ENCODE measurements at places on chromosomes 3 and 15. TPM values are rescaled to one million over a fixed set of nuclear protein-coding genes. Genes with fewer than 3 reads are reported as not detected.
A peak's percentile ranks its signal among the peaks of the same experiment; 100 is the strongest.

GRCh38 chr3:33057320-33058298 is 39.3 kb downstream of the GLB1 start:
- no peak for DNase-seq

- DNase-seq: no peak
Observed at GRCh38 chr15:39115379-39116057, 465.4 kb upstream of the THBS1 start.

DNA sequence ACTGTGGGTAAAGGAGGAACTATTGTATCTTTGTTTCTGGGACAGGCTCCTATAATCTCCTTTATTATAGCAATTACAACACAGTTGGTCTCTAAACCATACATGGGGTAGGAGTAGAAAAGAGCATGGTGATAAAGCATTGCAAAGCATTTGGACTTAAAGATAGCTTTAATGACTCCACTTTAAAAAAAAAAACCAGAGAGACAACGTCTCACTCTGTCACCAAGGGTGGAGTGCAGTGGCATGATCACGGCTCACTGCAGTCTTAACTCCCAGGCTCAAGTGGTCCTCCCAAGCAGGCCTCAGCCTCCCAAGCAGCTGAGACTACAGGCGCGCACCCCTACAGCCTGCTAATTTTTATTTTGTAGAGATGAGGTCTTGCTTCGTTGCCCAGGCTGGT is 68.2 kb downstream of the DENND4A start:
- no peak for DNase-seq

GRCh38 chr15:69838338-69838737 is 259.4 kb downstream of the TLE3 start:
- DNase-seq: no peak

EIF2B5 gene
- polyA plus RNA-seq: 58.2 TPM

GRCh38 chr3:172752651-172753050 is 2.1 kb downstream of the ECT2 start:
- DNase-seq: no peak

C3orf22 gene
- not detected for polyA plus RNA-seq

DNA sequence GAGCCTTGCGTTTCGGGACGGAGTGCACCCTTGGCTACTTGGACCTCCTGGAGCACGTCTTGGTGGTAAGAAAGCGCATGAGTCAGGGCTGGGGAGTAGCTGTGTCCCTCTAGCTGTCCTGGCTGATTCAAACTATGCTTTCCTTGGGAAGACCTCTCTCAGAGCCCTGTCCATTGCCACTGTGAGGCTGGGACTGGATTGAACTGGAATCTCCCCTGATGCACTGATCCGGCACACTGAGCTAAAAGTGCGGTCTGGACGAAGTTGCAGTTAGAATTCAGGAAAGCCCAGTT is 232.6 kb upstream of the TPM1 start:
- no peak for DNase-seq

- DNase-seq: peak; percentile 48
Observed at GRCh38 chr3:50161320-50161719, 6.2 kb downstream of the SEMA3F start.

DNA sequence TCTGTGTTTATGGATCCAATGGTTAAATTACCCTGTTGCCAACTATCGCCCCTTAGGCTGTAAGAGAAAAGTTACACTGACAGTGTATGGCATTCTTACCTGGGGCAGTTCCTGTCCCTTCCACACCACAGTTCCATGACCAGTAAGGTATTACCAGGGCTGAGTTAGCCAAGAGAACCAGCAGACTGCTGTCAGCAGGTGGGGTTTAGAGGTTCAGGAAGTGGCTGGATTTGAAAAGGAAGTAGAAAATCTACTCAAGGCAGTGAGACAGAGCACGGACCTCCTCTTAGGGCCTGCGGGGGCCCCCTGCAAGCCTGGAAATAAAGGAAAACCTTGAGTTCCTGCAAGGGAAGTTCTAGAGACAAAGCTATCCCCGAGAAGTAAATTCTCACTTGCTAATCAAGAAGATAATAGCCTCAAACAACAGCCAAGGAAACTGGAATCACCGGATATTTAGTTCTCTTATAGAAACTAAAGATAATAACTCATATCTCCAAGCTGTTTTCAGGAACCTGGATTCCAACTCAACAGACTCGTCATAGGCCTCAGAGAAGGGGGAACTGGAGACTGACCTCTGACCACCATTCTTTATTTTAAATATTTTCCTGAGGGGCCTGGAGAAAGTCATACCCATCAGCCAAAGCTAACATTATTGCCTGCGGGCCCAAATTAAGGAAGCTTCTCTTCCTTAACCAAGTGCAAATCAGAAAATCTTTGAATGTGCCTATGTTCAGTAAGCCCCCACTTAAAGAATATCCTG is 161.7 kb downstream of the ANXA2 start:
- DNase-seq: no peak

GRCh38 chr3:161423911-161424522 is 52.7 kb upstream of the SPTSSB start:
- no peak for DNase-seq

- no peak for DNase-seq
Observed at GRCh38 chr3:4515916-4516579, 22.9 kb downstream of the ITPR1 start.

DNA sequence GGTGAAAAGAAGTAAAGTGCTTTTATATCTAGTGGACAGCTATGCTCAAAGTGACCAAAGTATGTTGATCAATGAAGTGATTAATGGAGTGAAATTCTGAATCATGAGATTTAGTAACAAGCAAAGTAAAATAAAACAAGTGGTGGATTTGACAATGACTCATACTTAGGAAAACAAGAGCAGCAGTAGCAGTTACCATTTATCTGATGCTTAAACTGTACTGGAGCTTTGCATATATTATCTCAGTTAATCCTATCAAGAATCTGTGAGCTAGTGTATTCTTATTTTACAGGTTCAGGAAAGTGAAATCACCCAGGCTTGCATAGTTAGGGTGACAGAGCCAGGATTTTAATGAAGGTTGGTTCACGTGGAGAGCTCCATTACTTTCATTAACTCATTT is 50.6 kb upstream of the SPATA16 start:
- no peak for DNase-seq

IQCB1 gene
- polyA plus RNA-seq: 5.1 TPM

DNA sequence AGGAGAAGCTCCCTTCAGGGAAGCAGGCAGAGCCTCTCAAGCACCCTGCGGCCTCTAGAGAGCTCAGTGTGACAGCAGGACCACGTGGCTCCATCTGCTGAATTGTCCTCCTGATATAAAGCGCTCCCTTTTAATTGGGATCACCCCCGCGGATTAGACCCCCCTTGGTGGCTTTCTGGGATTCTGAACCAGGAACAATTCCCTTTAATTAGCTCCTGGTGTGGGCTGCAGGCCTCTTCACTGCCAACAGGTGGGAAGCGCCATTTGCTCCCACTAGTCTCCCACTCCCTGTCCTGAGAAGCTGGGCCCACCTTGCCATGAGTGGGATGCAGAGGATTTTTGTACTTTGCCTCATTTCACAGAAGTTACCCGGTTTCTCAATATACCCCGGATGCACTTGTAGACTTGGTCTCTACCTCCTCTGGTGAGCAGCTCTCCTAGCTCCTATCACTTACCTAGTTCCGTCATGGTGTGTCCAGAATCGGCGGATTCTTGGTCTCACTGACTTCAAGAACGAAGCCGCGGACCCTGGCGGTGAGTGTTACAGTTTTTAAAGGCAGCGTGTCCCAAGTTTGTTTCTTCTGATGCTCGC is 592 bp downstream of the PGPEP1L start:
- DNase-seq: no peak

DNA sequence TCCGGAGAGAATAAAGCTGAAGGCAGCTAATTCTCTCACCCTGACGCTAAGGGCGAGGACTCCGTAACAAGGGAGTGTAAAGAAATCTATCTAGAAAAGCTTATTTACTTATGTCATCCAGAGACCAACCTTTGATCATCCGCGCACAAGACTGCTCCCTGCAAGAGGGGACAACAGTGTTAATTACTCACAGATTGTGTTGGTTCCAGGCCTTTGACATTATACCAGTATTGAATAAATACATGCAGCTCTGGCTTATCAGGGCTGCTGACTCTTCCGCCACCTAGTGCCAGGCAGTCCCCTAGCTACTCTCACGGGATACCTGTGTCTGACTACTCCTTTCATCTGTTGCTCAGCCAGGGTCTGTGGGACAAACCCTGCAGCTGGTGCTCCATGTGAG is 211.7 kb downstream of the DTWD1 start:
- no peak for DNase-seq

DNA sequence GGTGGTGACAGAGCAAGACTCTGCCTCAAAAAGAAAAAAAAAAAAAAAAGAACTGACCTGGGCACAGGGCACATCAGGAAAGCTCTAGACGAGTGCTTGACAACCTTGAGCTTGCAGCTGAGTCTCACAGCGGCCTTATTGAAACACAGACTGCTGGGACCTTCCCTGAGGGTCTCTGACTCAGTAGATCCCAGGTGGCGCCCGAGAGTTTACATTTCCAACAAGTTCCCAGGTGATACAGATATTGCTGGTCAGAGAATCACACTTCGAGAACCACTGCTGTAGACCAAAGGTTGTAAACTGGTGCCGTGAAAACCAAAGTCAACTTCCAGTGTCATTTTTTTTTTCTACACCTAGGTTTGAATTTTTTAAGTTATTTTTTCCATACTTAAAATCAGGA is 573.2 kb upstream of the MDFIC2 start:
- DNase-seq: no peak

DNA sequence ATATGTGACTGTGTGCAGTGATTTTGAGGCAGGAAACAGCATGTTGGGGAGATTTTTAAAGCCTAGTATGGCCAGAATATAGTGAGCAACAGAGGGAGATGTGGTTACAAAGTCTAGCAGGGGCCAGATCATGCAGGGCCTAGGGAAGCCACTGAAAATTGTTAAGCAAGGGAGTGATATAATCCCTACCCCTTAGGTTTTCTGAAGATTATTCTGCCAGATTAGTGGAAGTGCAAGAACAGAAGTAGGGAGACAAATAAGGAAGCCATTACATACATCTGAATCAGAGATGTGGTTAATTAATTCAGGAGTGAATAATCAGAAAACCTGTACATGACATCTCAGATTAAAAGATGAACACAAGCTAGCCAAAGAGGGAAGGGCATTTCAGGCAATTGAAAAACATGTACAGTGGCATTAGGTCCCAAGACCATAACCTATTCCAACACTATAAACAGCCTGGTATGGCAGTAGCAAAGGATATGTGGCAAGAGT is 54.8 kb downstream of the MSL2 start:
- no peak for DNase-seq

DNA sequence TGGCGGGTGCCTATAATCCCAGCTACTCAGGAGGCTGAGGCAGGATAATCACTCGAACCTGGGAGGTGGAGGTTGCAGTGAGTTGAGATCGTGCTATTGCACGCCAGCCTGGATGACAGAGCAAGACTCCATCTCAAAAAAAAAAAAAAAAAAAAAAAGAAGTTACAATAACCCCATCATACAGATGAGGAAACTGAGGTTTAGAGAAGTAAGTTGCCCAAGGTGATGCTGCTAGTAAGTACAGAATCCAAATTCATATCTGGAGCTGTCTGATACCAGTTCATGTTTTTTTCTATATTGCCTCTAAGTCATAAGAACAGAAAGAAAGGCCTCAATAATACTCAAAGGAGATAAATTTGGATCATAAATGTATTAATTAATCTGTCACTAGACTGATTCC is 40.6 kb downstream of the MCF2L2 start:
- DNase-seq: no peak

DNA sequence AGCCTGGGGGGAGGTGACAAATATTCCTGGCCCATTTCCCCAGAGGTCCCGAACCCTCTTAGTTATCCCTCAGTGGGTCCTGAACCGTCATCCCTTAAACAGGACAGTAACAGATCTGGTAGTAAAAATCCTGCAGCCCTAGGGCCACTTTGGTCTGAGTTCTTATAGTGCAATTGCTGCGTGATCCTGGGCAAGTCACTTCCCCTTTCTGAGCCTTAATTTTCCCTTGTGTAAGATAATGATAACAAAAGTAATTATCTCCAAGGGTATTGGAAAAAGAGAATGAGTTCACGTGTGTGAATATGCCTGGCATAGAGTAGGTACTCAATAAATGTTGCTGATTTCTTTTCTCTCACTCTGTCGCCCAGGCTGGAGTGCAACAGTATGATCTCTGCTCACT is 2.9 kb upstream of the JAGN1 start:
- DNase-seq: no peak

DNA sequence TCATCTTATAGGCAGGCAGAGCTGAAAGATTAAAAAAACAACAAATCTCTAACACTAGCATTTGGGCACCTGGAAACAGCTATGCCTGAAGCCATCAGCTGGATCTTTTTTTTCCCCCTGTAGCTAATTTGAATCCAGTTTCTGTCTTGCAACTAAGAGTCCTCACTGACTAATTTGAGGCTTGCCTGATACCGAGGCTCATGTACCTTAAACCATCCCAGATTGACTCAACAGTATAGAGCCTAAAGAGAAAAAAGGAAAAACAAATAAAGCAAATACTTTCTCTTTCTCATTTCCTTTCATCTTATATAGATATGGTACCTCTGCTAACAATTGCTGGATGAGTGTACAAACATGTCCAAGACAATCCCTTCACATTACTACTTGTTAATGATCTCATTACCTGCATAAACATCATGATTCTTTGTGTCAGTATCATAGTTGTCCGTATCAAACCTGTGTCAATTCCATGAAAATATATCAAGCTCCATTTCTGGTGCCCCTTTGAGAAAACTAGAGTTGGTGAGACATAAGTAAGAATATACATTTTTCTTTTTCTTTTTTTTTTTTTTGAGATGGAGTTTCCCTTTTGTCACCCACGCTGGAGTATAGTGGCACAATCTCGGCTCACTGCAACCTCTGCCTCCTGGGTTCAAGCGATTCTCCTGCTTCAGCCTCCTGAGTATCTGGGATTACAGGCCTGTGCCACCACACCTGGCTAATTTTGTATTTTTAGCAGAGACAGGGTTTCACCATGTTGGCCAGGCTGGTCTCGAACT is 43.1 kb downstream of the BHLHE40 start:
- DNase-seq: no peak

DNA sequence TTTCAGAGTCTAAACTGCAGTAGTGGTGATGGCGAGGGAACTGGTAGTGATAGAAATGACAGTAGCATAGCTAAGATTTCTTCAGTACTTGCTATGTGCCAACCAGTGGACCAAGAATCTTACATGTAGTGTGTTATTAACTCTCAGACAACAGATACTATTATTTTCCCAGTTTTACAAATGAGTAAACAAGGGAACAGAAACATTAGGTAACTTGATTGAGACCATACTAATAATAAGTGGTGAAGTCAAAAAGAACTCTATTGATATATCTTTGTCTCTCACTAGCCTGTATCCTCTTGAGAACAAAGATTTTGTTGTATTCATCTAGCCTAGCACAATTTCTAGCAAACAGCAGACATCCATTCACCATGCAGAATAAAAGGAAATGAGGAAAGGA is 250.1 kb downstream of the ZBTB20 start:
- DNase-seq: no peak

GOLGA6D gene
- polyA plus RNA-seq: not detected

CLDN18 gene
- polyA plus RNA-seq: not detected

- no peak for DNase-seq
Observed at GRCh38 chr15:36742696-36743095, 163.3 kb downstream of the CDIN1 start.

DNA sequence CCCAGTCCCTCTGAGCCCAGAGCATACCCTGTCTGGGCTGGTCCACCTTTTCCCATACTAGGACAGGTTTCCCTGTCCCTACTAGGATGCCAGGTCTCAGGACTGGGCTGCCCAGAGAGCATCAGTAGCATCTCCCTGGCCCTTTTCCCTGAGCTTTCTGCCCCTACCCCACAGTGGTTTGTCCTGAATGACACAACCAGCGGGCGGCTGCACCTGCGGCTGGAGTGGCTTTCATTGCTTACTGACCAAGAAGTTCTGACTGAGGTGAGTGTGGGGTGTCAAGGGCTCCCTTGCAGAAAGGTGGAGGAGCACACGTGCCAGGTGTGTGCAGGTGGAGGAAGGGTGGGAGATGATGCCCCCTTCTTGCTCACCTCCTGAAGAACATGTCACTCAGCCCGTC is 33.5 kb downstream of the ESYT3 start:
- DNase-seq: no peak

Measured in heart left ventricle (tissue), 16 donors.